Central memory CD4-positive, alpha-beta T cell (primary cell): ENCODE measurements at places on chromosomes 1 and 21.
A peak's percentile ranks its signal among the peaks of the same experiment; 100 is the strongest.

DNA sequence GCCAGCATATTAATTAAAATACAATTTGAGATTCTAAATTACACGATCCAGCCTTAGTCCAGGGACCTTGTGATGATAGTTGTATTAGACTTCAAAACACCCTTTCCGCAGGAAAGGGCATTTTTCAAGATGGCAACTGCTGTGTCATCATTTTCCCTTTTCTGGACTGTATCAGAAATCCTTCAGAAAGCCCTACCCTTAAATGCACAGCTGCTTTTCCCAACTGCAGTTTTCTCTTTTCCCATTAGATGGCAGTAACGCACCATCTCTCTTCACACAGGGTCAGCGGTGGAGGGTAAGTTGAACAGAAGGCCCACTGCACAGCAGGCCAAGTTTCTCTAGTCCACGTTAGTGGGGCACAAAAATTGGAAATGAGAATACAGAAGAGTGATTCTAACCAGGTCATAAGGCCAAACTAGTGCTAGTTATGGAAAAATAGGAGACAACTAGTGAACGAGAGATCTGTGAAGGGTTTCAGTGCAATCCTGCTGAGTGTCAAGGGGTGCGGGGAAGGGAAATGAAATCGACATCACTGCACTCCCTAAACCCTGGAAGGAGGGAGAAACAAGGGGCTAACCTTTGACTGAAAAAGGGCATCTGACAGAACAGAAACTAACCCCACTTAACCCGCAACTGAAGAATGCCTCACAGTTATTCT, 22.1 kb upstream of the TDRD10 start:
- DNase-seq = peak; percentile 56

DNA sequence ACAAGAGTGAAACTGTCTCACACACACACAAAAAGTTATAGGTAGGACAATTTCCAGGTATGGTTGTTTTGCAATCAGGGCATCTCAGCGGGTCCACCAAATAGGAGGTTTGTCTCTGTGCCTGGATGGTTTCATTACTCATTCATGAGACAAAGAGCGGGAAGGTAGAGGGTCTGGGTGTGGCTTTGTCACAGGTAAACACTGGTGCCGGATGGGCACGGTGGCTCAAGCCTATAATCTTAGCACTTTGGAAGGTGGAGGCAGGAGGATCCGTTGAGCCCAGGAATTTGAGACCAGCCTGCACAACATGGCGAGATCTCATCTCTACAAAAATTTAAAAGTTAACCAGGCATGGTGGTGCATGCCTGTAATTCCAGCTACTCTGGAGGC, 16.3 kb upstream of the ERVH48-1 start:
- DNase-seq = no peak

- DNase-seq = no peak
Measured at GRCh38 chr1:21299780-21300395, 9.6 kb upstream of the ECE1 start.

- no peak for DNase-seq
Measured at GRCh38 chr1:230068621-230068873, 1.5 kb downstream of the GALNT2 start.

DNA sequence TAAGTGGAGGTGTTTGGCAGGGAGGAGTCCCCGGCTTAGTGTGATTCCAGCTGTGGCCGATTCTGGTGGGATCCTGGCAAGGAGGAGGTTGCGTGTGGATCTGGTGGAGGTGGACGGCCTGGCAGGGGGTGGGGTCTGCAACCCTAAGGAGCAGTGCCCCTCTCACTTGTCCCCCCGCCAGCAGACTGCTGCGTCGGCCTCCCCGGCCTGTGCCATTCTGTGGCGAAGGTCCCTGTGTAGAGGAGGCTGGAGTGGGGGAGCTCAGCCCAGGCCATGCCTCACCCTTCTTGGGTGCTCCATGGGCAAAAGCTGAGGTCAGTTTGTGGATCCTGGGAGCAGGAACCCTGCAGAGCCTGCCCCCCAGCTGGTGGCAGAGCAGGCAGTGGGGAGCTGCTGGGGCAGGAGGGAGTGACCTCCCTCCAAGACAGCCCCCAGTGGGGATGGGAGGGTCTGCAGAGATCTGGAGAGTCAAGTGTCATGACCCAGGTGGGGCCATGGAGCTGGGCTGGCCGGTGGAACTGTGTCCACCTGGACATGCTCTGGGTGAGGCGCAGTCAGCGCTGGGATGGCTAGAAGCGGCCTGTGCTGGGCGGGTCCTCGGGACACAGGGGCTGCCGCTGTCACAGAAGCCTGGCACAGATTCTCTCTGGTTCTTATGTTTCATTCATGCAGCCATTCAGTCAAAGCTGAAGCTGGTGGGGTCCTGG, 5.3 kb downstream of the MIB2 start:
- DNase-seq = no peak

GRCh38 chr1:22680726-22681125, 27.7 kb downstream of the C1QB start:
- no peak for DNase-seq

DNA sequence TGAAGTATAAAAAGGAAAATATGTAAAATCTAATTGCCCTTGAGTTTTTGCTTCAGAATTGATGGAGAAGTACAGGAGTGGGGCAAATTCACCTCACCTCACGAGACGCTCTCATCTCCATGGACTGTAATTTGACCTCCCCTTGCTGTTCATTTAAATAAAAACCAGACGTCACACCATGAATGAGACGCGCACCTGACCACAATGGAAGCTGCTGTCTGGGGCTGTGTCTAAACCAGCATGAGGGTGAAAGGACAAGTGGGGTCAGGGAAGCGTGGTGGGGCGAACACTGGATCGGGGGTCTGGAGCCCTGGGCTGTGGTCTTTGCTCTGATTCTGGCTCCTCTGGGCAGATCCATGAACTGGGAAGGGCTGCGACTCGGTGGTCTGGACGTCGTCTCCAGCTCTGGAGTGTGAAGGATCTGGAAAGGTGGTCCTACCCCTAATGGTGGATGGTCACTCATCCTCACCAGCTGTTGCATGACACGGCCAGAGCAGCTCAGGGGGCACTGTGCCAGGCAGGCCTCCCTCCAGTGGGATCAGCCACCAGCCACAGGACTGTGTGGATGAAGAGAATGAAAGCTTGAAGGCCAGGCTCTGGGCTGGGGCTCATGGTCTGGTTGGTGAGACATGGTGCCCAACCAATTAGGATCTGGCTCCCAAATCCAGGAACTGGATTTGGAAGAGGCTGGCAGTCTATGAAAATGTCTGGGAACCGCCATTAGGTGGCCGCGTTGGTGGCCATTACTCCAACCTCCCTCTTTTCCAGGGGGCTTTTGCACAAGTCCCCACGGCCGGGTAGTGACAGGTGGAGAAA, 728.6 kb downstream of the PTPRU start:
- DNase-seq = no peak

GRCh38 chr1:81605023-81605422, 195.7 kb upstream of the ADGRL2 start:
- no peak for DNase-seq

- DNase-seq = no peak
Measured at GRCh38 chr1:220371324-220371723, 99.1 kb upstream of the RAB3GAP2 start.

- no peak for DNase-seq
Measured at GRCh38 chr1:77487631-77488030, 194.8 kb downstream of the ZZZ3 start.

- no peak for DNase-seq
Measured at GRCh38 chr1:178457651-178458050, 39.1 kb downstream of the CLEC20A start.

DNA sequence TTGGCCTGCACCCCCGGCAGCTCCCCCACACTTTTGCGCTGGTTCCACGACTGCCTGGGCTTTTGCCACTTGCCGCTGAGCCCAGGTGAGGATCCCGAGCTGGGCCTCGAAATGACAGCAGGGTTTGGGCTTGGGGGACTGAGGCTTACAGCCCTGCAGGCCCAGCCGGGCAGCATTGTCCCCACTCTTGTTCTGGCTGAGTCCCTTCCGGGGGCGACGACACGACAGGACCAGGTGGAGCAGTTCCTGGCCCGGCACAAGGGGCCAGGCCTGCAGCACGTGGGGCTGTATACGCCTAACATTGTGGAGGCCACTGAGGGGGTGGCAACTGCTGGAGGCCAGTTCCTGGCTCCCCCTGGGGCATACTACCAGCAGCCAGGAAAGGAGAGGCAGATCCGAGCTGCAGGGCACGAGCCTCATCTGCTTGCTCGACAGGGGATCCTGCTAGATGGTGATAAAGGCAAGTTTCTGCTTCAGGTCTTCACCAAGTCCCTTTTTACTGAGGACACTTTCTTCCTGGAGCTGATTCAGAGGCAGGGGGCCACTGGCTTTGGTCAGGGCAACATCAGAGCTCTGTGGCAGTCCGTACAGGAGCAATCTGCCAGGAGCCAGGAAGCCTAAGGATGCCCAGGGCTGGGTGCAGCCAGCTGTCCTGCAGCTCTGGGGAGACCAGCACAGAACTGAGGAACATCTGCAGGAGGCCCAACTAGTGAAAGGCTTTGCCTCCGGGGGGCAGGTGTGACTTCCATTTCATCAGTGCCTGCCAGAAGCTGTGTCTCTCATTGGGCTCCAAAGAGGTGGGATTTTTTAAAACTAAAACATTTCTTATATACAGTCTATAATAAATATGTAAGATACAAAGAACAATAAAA, 1.2 kb downstream of the HPDL start:
- no peak for DNase-seq

GRCh38 chr1:56123421-56123820, 455.9 kb downstream of the PLPP3 start:
- no peak for DNase-seq

DNA sequence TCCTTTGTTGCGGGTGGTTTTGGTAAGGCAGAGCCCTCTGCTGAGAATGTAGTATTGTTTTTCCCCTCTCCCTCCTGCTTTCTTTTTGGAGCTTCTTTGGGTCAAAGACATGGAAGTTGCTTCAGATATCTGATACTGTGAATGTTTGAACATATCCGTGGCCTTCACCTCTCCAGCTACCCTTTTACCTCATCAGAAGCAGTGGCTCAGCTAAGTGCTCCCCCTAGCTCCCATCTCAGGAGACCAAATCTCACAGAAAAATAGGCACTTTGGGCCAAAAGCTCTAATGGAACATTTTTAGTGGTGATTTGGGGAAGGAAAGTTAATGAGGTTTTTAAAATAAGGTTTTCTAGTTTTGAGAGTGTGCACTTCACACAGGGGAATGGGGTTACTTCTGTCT, 6.3 kb downstream of the TMEM200B start:
- DNase-seq = no peak

- DNase-seq = peak; percentile 13
Measured at GRCh38 chr1:157496121-157496526, 56.2 kb downstream of the FCRL5 start.

DNA sequence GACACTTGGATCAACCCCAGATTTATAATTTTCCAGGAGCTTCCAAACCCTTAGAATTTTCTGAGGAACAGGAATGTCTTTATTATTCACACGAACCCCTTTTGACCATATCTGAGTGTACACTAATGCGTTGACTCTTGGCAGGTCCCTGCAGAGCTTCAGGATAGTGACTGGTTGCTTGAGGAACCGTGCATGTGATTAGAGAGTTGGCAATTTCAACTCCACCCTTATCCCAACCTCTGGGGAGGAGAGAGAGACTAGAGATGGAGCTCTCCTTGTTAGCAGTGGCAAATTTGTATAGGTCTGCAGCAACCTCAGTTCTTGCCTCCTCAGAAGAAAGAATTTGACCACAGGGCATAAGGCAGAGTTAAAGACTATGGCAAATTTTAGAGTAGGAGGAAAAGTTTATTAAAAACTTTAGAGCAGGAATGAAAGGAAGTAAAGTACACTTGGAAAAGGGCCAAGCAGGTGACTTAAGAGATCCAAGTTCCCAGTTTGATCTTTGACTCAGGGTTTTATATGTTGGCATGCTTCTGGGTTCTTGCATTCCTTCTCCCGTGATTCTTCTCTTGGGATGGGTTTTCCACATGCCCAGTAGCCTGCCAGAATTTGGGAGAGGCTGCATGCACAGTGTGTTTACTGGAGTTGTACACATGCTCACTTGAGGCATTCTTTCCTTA, 93.8 kb upstream of the ETV3 start:
- DNase-seq = no peak

DNA sequence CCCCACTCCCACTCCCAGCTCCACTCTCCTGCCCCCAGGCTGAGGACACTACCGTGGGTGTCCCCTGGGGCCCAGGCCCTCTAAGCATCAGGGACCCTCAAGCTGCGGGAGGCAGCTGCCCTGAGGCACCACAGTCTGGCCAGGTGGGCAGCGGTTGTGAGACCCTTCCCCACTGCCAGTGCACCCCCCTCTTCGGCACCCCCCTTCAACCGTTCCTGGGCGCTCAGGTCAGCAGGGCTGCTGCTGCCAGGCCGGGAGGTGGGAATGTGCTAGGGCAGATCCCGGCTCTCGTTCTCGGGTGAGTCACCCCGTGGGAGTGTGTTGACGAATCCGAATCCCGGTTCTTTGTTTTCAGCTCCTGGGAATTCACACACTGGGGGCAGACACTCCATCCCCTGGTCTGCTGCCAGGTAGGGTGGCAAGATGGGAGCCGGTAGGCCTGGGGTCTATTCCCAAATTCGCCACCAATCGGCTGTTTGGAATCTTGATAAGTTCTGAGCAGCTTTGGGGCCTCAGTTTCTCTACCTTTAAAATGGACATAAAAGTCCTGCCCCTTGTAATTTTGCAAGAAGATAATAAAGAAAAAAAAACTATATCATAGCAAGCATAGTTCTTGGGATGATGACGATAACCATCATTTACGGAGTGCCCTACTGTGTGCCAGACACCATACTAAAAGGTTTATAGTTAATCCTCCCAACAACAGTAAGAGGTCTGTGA, 28.5 kb upstream of the CASZ1 start:
- no peak for DNase-seq

DNA sequence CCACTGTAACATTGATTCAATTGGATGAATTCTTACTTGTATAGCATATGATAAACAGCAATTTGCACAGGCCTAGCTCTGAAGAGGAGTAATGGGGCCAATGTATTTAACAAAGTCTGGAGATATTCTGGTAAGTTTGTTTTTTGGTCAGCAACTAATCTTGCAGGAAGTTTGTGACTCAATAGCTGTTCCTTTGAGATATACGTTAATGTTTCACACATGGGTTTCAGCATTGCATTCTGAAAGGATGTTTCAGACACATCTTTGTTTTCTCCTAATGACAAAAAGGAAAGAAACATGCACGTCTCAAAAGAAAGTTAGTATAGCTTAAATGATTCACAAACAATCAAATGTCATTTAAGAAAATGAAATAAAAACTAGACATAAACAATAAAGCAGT, 49.0 kb downstream of the LTN1 start:
- DNase-seq = no peak

DNA sequence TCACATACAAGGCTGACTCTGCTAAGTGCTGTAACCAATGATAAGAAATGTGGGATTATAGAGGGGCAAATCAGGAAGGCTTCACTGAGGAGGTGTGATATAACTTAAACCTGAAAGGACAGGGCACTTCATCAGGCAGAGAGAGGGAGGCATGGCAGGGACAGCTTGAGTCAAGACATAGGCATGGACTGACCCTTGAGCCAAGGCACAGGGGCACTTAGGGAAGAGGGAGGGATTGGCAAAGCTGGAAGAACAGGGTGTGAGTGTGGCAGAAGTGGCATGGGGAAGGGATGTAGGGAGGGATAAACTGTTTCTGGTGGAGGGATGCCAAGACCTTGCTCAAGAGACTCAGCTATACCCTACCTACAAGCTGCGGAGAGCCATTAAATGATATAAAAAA, 81.3 kb downstream of the PLXNA2 start:
- DNase-seq = no peak
